Activated T-cell treated with anti-CD3 and anti-CD28 coated beads for 1 hour (primary cell): ENCODE measurements at places on chromosomes 6 and 20.

- no peak for DNase-seq
These were observed 109.8 kb upstream of the TMEM170B start for GRCh38 chr6:11427723-11428245.

DNA sequence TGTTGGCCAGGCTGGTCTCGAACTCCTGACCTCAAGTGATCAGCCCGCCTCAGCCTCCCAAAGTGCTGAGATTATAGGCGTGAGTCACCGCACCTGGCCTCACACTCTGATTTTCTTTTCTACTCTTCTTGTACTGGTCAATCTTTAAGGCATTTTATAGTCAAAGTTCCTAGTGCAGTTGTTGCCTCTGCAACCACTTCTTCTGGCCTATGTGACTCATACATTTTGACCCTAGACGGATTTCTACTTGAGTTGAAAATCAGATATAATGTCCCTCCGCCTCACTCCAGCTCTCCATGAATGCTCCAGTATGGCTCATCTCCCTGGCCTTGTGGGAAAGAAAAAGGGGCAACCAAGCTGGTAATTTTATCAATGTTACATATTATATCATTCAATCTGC is 42.4 kb downstream of the TNFRSF21 start:
- DNase-seq, result no peak

GRCh38 chr6:13870214-13870830 is 54.4 kb upstream of the RNF182 start:
- no peak for DNase-seq

- DNase-seq, result no peak
These were observed 175.7 kb downstream of the LINC00237 start for GRCh38 chr20:20930500-20930899.

- no peak for DNase-seq
These were observed 69.5 kb upstream of the SULF2 start for GRCh38 chr20:47854687-47855212.

DNA sequence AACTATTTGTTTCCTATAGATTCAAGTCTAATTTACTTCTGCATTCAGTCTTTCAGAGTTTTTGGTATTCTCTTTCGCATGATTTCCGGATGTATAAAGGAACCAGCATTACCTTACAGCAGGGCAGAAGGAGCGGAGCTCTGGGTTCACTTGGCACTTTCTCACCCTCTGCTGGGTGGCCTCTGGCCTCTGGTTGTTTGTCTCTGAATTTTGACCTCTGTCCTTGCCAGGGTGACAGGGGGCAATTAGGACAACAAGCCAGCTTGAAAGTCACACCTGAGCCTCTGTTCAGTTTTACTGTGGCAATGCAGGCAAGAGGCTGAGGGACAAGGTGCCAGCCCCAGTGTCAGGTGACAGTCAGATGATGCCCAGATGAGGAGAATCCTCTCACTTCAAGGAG is 69.4 kb upstream of the KIF25 start:
- no peak for DNase-seq

DNA sequence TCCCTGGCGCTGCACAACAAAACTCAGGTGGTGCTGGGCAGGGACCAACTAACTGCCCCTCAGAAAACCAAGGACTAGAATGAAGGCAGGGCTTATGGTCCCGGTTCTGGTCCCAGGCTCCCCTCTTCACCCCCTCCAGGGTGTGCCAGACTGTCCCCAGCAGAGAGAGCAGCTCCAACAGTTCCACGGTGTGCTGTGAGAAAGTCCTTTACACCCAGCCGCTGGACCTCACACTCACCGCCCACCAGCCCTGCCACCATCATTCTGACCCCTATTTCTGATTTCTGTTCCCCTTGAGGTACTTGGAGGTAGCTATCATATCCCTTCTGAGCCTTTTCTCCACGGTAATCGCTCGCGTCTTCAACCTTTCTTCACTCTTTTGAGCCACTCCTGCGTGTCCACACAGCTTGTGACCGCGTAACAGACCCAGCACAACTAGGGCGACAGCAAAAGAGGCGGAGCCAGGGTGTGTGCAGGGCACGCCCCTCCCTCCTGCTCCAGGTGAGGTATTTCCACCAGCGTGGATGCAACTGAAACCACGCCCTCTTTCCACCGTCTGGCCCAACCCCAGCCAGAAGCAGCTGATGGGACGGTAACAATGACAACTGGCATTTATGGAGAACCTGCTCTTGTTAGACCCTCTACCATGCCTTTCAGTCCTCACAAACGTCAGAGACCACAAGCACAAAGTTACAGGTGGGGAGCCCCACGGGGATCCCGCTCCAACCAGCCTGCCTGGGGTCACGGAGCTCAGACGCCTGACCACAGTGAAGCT is 2.3 kb downstream of the PXDC1 start:
- DNase-seq, result no peak

DNA sequence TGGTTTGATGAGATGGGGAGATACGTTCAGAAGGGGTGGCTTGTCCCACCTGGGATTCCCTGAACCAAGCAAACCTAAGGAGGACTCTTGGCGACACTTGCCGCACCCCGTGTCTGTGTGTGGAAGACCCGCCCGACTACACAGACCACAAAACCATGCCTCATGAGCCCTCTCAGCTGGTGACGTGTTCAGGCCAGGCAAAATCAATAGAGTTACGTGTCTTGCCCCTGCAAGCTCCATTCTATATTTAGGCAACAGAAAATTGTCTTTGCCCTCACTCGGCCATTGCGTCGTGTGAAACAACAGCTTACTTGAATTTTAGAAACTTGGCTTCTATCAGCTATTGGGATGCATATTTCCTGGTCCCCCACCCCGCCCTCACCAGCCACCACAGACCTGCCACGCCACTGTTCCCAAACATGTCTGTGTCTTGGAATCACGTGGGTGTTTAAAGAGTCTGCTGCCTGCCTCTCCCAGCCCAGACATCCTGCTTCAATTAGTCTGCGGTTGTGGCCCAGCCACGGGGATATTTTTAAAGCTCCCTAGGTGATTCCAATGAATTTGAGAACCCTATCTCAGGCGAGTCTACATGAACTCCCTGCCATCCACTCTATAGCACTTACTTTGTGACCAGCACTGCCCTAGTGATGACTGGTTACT is 279.2 kb upstream of the EXOC2 start:
- DNase-seq, result no peak

- DNase-seq, result no peak
These were observed at the start of gene IP6K3 for GRCh38 chr6:33746651-33747100. IP6K3 (minus strand) TSS chr6:33746905; CDS start chr6:33735476, 11,429 bp downstream.

DNA sequence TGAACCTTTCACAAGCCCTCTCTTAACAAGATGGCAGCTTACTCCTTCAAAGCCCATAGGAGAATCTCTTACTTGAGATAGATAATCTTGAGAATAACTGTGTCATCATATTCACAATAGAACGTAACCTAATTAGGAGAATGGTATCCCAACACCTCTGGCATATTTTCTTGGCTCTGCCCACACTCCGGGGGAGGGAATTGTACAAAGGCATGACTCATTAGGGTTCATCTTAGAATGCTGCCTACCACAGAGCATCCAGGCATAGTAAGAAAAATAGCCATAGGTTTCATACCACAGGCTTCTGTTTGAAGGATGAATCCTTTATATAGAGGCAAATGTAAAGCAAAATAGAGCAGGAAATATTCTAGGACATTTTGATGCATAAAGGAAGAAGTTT is 1100.6 kb upstream of the CITED2 start:
- no peak for DNase-seq

GRCh38 chr20:51061418-51062045 is 38.6 kb upstream of the KCNG1 start:
- no peak for DNase-seq

DNA sequence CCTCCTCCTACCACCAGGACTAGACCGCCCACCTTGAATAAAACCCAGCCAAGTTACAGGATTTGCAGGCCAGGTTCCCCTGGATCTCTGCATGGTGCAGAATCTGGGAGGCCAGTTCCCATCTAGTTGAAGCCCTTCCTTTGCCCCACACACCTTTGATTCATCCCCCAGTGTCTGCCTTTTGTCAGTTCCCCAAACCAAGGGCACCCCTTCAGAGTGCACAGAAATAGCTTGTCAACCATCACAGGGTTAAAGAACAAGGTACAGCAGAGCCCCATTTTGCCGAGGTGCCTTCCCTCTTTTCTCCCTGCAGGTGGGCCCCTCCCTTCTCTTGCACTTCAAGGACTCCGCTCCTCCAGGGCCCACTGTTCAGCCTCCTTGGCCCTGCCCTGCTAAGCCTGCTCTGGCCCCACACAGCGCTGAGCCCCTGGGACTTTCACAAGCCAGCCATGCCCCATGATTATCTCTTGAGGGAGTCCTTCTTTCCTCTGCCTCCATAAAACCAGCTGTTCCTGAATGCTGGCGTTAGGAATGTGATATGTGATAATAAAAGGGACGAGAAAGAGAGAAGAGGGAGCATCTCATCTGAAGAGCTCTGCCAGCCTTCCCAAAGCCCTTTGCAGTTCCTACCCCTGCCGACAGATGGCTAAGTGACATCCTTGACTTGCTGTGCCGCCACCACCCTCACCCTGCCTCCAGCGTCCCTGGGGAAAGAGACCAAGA is 280.3 kb downstream of the CDC5L start:
- DNase-seq, result peak; percentile 14

- DNase-seq, result no peak
These were observed 248.7 kb downstream of the C6orf118 start for GRCh38 chr6:165060720-165061119.

- DNase-seq, result no peak
These were observed 28.2 kb downstream of the SNX5 start for GRCh38 chr20:17940224-17940971.

DNA sequence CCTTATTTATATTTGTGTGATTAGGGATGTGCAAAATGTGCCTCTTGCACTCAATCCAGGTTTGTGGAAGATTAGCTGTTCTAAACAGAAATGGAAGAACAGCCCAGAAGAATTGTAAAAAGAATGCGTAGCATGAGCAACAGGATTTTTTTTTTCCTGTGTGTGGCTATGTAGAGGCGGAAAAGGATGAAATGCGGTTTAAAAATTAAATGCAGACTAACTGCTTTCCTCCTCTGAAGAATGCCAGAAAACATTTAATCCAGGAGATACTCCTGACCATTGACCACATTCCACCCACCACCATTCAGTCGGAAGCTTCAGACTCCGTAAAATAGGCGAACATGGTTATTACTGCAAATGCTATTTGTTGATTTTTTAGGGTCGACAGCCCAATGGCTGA is 83.4 kb downstream of the BMP6 start:
- DNase-seq, result no peak

DNA sequence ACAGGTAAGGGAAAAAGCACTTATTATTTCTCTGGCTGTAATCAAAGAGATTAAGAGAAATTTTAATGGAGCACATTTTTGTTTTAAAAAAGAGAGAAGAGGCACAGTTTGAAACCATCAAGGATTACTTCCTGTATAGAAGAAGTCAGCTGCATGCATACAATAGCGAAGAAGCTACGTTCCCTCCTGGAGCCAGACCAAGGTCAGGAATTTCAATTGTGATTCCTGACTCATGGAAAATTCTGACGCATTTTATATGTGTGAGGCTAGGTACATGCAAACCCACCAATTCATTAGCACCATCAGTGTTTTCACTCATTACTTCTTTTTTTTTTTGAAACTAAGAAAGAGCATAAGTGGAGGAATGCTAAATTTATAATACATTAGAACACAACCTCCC is 232.7 kb upstream of the SGK1 start:
- DNase-seq, result no peak

DNA sequence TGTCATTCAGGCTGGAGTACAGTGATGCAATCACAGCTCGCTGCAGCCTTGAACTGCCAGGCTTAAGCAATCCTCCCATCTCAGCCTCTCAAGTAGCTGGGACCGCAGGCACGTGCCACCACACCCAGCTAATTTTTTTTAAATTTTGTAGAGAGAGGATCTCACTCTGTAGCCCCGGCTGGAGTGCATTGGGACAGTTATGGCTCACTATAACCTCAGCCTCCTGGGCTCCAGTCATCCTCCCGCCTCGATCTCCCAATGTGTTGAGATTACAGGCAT is 86.5 kb downstream of the SERAC1 start:
- no peak for DNase-seq

DNA sequence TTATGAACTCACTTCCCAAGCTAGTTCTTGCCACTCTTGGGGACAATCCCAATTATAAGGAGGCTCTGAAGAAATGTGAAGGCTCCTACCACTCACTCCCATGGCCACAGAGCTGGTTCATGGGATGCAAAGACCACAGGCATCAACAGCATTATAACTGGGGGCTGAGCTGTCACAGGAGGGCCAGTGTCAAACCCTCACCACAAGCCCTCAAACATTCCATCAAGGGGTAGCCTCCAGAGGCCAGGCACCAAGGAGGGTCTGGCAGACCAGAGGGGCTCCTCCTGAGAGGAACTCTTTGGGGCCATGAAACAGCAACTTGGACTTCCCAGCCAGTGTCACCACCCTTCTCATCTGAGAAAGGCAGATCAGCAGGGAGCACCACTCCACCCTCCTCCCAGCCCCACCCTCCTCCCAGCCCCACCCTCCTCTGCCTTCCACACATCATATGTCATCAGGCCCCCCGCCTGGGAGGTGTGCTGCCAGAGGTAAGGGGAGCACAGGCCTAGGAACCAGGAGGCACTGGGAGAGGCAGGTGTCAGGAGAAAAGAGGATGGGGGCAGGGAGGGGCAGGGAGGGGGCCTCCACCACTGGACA is 1.2 kb upstream of the TSPO2 start:
- DNase-seq, result no peak

GRCh38 chr6:131749023-131749422 is 38.2 kb upstream of the CTAGE9 start:
- DNase-seq, result no peak

- no peak for DNase-seq
These were observed 11.6 kb downstream of the CCN6 start for GRCh38 chr6:112065426-112065986.

- no peak for DNase-seq
These were observed 432.8 kb downstream of the HDGFL1 start for GRCh38 chr6:23002044-23002619.

DNA sequence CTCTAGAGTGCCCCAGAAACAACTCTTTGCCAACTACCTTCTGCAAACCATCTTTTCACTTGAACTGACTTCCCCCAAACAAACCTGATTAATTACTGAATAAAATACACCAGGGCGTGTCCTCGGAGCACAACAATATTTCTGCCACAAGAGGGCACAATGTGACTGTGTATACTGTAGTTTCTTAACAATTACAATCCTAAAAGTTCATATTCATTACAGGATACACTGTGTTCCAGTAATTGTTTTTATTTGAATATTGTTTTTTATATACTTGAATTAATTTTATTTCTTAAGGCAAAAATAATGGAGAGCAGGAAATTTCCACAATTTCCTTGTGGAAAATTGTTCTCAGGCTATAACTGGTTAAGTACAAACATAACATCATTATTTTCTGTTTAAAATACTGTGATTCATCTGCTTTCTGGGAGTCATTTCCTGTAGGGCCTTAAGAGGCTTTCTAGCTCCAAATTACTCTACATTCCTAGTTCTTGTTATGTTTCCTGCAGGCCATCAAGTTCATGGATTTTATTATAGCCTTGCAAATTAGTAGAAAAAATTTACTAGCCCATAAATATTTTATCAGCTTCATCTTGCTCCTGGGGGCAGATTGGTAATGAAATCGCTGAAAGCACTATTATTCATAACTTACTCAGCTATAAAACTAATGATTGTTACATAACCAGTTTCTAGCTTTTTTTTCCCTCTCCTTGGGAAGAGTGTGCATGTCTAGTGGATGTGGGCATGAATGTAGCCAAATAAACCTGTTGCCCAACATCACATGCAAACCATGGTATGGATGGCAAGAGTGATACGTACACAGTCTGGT is 51.9 kb upstream of the SLC22A16 start:
- DNase-seq, result peak; percentile 18
